ENCODE measurements at places on chromosomes 11 and 22.
A peak's percentile ranks its signal among the peaks of the same experiment; 100 is the strongest.

DNA sequence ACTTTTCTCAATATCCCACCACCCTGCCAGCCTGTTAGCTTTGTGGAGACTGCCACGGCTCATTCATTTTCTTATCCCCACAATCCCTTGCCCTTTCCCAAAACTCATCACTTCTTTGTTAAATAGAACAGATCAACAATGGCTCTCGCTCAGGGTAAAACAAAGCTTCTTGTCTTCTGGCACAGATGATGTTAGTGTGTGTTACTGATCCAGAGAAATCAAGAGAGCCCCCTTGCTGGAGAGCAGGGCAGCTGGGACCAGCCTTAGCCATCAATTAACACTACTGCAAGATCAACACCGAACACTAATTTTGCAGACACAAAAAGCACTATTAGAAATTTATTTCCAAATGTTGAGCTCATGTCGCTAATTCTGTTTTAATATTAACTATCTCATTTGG lies 420.9 kb downstream of the TENM4 start:
- no peak for DNase-seq

DNA sequence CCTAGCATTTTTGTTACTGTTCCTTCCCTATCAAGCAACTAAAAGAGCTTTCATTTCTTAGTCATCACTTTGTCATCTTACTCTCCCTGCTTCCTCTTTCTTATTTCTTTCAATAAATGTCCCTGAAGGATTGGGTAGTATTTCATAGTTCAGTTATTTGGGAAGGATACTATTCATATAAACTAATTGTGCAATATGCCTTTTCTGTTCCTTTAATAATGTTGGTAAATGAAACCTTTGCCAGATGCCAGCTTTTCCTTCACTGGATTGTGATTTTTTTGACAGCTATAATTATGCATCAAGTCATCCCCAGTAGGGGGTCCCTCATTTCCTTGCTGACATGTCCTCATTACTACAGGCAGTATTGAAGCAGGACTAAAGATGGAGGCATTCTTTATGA lies 101.7 kb downstream of the ATM start:
- no peak for DNase-seq

DNA sequence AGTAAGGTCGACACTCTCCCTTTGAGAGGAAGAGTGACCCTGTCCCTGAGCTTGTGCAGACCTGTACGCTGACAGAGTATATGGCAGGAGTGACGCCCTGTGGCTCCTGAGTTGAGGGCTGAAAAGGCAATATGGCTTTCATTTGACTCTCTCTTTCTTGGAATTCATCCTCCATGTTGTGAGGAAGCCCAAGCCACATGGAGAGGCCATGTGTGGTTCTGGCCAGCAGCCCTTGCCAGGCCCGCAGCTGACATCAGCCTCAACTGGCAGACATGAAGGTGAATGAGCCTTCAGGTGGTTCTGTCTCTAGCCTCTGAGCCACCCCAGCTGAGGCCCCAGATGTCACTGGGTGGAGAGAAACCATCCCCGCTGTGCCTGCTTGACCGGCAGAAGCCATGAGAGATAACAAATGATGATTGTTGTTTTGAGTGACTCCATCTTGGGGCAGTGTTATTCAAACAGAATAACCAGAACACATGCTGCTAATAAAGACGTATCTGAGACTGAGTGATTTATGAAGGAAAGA lies 31.9 kb downstream of the SMIM38 start:
- no peak for DNase-seq

- DNase-seq: no peak
These were observed 11.5 kb downstream of the PHF21B start for GRCh38 chr22:44998296-44998695.

GRCh38 chr11:110242746-110243145 lies 53.7 kb downstream of the RDX start:
- no peak for DNase-seq

GRCh38 chr22:48636746-48637145 lies 1190.9 kb downstream of the BRD1 start:
- DNase-seq: no peak

- DNase-seq: no peak
These were observed 13.3 kb downstream of the IL17REL start for GRCh38 chr22:49999063-49999945.

DNA sequence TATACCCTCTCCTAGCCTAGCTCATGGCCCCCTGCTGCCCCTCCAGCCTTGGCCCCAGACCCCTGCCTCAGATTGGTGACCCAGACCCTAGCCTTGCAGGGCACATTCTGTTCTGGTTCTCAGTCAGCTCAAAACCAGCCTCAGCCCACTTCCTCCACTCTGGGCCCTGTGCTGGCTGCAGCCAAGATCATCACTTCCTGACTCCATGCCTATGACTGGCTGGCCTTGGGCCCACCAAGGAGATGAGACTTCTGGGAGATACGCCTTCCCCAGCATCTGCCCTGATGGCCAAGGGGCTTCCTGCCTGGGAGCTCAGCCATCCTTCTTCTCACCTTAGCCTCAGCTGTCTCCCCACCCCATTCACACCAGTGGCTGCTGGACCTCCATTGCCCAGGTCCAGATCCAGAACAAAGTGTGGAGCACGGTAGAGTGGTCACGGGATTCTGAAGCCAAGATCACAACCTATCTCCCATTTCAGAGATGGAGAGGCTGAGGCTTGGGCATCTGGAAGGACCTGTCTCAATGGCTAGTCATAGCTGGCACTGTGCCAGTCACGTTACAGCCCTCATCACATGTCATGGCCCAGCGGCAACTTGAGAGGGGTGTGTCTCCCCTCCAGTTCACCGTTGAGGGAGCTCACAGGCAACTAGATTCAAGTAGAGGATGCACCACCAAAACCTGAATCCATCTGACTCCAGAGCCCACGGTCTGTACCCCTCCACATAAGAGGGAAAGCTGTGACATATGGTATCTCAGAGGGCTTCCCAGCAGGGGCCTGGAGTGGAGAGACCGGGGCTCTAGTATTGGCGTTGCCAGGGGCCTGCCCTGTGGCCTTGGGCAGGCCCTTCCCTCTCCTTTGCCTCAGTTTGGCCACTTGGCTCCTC lies 43.0 kb upstream of the KLHL35 start:
- no peak for DNase-seq

DNA sequence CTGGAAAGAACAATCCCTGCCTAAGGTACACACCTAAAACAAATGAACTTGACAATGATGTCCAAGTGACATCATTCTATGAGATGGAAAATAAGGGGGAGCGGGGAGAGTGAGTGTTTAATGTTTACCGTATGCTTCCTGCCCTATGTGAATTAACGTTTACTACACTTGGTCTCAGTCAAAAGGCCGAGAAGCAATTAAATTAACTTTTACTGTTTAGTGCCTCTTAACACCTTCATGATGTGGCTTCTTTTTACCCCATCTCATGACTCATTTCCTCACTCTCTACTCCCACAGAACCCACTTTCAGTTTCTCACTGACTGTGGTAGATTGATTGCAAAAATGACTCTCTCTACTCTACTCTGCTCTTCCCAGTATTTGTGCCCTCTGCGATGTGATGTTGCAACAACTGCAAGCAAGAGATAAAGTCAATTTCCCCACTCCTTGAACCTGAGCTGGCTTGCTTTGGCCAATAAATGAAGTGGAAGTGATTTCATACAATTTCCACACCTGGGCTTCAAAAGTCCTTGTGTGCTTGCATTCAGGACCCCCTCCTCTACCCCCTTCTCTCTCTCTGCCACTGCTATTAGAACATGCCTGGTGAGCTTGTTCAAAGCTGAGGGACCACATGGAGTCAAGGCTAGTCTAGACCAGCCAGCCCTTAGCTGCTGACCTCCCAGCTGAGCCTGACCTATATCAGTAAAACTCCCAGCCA lies 11.6 kb upstream of the ALKBH3 start:
- peak; percentile 36 for DNase-seq

DNA sequence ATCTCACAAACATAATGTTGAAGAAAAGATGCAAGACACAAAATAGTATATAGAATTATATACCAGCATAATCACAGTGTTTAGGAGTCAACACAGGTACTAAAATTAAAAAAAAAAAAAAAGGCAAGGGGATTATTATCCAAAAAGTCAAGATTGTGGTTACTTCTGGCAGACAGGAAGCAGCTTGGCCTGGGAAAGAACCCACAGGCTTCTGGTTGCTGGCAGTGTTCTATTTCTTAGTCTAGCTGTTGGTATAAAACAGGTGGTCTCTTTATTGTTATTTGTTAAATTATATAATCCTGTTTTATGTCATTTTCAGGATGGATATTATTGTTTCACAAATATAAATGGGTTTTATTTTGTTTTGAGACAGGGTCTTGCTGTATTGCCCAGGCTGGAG lies 54.0 kb downstream of the C11orf58 start:
- DNase-seq: no peak

DNA sequence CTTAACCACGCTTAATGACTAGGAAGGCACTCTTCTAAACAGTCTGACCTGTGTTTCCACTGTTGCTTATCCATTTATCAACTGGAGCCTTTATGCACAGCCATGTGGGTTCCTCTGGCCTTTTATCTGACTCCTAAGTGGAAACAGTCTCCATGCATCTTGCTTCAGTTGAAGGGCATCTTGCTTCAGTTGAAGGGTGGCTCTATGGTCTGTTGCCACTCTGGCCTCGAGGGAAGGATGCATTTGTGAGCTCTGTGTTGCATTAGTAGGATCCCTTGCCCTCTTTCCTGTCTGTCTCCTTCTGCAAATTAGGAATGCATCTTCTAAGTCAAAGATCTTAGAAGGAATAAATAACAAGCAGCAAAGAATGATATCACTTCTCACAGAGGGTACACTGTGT lies 25.8 kb upstream of the C11orf96 start:
- no peak for DNase-seq

- no peak for DNase-seq
These were observed 37.3 kb downstream of the PIWIL4 start for GRCh38 chr11:94604482-94604881.

DNA sequence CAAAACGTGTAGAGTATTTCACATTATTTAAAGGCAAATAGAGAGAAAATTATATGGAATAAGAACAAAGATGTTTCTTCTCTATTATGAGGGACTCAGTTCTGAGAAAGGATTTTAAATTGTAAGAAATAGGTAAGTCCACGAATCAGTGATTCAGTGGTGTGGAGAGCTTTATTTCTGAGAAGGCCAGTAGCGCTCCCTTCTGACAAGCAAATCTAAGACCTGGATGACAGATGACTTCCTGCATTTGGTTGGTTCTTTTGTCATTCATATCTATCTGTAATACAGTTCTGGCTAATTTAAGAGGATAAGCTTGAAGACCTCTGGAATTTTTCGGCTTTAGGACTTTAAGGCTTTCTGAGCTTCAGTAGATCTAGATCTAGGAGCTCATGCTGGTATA lies 7.0 kb downstream of the CD3E start:
- no peak for DNase-seq

- DNase-seq: no peak
These were observed 295.0 kb upstream of the NCAM1 start for GRCh38 chr11:112666253-112666652.

GRCh38 chr11:75867778-75868374 lies 52.9 kb downstream of the UVRAG start:
- DNase-seq: peak; percentile 47

DNA sequence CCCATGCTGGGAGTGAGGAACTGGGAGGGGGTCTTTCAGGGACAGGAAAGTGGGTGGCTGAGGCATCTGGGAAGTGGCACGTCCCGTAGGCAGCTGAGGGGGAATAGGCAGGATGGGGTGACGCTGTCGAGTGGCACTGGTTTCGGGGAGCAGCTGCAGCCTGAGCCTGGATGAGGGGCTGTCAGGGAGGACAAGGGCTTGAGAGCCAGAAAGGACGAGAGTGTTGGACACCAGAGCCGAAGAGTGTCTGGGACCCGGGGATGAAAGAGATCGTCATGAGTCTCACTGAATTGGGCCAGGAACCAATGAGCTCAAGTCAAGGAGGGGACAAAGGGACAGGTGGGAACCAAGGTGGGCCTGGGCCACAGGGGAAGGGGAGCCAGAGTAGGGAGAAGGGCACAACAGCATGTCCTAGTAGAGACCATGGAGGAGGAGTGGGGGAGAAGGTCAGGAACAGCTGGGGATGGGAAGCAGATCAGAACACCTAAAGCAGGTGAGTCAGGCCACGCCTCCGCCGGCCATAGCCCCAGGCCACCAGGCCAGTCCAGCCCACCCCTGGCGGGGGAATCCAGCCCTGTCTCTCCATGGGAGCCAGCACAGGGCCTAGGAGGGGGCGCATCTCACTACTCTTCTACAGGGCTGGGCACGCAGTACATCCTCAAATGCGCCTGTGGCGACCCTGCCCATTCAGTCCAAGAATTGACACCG lies 4.2 kb downstream of the RAB3IL1 start:
- no peak for DNase-seq

DNA sequence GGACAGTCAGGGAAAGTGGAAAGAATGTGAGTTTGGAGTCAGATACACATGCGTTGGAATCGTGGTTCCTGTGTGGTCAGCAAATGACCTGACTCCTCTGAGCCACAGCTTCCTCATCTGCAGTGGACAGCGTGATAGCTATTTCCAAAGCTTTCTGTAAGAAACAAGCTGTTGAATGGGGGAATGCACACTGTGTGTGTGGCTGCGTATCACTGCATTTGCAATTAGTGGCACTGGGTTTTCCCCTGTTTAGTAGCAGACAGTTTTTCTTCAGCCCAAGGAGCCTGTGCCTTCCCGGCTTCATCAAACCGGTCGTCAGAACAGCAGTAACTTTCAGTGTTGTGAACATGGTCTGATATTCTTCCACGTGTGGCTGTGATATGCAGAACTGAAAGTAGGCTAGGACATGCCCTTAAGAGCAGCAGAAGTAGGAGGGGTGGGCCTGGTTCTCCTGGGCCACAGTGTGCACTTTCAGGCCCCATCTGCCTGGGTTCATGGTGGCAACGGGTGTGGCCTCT lies 121.5 kb downstream of the RRAS2 start:
- no peak for DNase-seq

- peak; percentile 12 for DNase-seq
These were observed 3.2 kb upstream of the WNT11 start for GRCh38 chr11:76209375-76209972.

GRCh38 chr11:128481135-128481534 lies 106.2 kb downstream of the ETS1 start:
- no peak for DNase-seq

GRCh38 chr11:66070604-66071380 lies 720 bp downstream of the PACS1 start:
- DNase-seq: no peak

GRCh38 chr11:119262668-119263351 lies 54.1 kb downstream of the MCAM start:
- DNase-seq: no peak

DNA sequence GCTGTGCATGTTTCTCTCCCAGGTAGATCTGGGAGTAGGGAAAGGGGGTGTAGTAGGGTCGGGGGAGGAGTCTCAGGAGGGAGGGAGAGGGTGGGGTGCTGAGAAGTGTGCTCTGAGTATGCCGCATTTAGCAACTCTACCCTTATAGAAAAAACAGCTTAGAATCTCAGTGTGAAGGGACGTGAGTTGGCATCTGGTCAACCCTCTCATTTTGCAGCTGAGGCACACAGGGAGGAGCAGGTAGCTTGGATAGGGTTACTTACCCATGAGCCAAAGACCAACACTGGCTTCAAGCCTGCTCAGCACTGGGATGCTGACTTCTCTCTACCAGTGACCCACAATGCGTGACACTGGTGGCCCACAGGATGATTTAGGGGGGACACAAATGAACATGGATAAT lies 95.9 kb downstream of the FBXO7 start:
- DNase-seq: no peak

All from activated CD4-positive, alpha-beta T cell treated with anti-CD3 and anti-CD28 coated beads for 4 hours (primary cell).